ENCODE measurements at places on chromosomes 1 and 21.

GRCh38 chr1:15283526-15283925 lies 36.5 kb downstream of the FHAD1 start:
- no peak for DNase-seq
- no peaks in the 10 kb centered on the region for H3K27me3 ChIP-seq

DNA sequence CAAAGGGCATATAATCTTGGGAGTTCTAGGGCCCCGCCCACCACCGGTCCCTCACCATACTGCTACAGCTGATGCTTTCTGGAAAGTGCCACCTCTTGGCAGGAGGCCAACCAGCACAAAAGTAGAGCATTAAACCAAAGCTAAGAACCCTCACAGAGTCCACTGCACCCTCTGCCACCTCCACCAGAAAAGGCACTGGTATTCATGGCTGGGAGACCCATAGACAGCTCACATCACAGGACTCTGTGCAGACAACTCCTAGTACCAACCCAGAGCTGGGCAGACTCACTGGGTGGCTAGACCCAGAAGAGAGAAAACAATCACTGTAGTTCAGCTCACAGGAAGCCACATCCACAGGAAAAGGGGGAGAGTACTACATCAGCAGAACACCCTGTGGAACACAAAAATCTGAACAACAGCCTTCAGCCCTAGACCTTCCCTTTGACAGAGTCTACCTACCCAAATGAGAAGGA lies 10.8 kb downstream of the THEM4 start:
- H3K4me1 ChIP-seq, result peaks cover 10% of the 10 kb centered on the region
- H3K36me3 ChIP-seq, result no peaks in the 10 kb centered on the region
- DNase-seq, result no peak
- H3K27me3 ChIP-seq, result no peaks in the 10 kb centered on the region

DNA sequence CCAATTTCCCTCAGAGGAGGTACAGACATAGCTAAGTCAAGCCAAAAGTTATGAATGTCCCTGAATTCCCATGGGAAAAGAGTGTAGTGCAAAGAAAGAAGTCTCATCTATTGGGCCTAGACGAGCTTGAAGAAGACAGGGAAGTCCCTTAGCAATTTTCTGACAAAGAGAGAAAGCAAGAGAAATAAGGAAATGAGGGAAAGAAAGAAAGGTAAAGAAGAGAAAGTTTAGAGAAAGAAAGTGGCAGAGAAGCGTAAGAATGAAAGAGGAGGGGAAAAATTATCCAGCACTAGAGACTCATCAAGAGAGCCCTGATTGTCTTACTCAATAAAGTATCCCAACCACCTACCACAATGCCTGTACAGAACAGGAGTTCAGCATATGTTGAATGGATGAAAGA lies 40.6 kb upstream of the FOXD3 start:
- no peaks in the 10 kb centered on the region for H3K36me3 ChIP-seq
- H3K27me3 ChIP-seq, result no peaks in the 10 kb centered on the region
- no peak overlapping the region for H3K27ac ChIP-seq
- no peaks in the 10 kb centered on the region for H3K4me1 ChIP-seq
- no peak overlapping the region for H3K4me3 ChIP-seq
- no peak for DNase-seq

GRCh38 chr21:45870851-45871615 lies 110.5 kb upstream of the COL6A1 start:
- H3K4me3 ChIP-seq, result no peak overlapping the region
- H3K4me1 ChIP-seq, result no peaks in the 10 kb centered on the region
- H3K27me3 ChIP-seq, result peaks cover 3% of the 10 kb centered on the region
- DNase-seq, result no peak

DNA sequence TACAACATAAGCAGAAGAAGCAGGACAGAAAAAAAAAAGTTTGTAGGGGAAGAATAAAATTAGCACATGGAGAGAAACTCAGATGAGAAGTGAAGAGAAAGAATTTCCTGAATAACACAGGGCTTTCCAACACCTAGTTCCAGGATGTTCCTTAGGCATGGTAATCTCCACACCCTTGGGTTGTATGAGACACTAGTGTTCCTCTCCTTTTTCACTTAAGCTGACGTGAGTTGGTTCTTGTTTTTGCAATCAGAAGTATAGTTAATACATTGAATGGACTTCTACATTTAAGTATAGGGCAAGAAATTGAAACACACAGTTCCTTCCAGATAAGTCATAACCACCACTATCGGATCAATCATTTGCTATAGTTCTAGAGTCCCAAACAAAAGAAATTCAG lies 51.0 kb downstream of the LPAR3 start:
- H3K27ac ChIP-seq, result no peak overlapping the region
- DNase-seq, result no peak
- H3K4me1 ChIP-seq, result no peaks in the 10 kb centered on the region
- H3K36me3 ChIP-seq, result no peaks in the 10 kb centered on the region
- no peak overlapping the region for H3K4me3 ChIP-seq
